IPS-NIHi11 (cell line): ENCODE measurements at places on chromosomes 5 and 9.

GRCh38 chr5:83956386-83956785, 235.7 kb upstream of the HAPLN1 start:
- no peak for DNase-seq

GRCh38 chr5:36877667-36878391, 1.3 kb downstream of the NIPBL start:
- DNase-seq, result no peak

GRCh38 chr9:13899924-13900323, 414.0 kb downstream of the NFIB start:
- no peak for DNase-seq

GRCh38 chr5:62138607-62139006, 167.4 kb upstream of the KIF2A start:
- DNase-seq, result peak; percentile 55

GRCh38 chr9:123062351-123063176, 29.1 kb downstream of the GPR21 start:
- DNase-seq, result no peak

DNA sequence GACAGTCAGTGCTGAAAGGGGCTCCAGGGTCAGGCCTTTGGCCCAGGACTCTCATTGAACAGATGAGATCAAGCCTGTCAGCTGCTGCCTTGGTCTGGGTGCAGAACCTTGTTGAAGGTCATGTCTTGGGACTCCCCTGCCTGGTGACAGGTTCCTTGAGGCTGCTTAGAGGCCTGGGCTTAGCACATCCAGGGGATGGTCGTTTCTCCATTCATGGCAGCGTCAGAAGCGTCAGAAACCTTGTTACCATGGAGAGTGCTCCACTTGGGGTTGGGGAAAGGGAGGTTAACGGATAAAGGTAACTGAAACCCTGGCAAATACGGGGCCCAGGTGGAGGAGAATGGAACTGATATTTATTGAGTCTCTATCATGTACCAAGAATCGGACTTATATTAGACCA, 8.8 kb downstream of the ARPC5L start:
- no peak for DNase-seq

DNA sequence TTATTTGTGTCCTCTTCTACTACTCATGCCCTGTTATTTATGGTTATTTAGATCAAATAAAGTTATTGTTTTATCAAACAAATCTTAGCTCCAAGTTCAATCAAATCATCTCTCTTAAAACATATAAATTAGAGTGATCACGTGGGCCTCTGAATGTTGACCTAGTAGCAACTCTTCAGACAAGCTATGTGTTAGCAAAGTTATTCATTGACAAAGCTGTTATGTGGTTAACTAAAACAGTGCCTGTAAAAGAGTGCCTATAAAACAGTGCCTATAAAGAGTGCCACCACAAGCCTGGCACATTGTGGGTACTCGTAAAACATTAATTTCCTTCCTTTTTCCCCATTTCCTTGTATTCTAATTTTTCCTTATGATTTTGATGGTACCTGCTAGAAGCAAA, 421.9 kb downstream of the HCN1 start:
- no peak for DNase-seq

- DNase-seq, result peak; percentile 88
Measured at GRCh38 chr9:128683340-128684064, 5.5 kb upstream of the SET start.

DNA sequence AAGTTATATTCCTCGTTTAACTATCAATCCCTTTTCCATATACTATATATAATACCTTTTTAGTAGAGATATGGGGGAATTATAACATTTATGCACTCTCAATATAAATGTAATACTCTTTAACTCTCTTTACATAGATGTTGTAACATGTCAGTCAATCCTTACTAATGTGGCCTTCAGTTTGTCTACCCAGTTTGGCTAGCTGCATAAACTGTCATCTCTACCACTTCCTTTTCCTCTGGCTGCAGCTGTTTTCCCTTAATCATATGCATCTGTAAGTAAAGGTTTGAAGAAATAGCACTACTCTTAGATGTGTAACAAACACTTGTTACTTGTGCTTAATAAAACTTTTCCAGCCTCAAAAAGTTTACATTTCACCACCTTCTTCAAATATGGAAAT, 13.4 kb downstream of the ABHD17B start:
- DNase-seq, result no peak

- DNase-seq, result no peak
Measured at GRCh38 chr9:32942755-32943460, 58.5 kb downstream of the APTX start.

DNA sequence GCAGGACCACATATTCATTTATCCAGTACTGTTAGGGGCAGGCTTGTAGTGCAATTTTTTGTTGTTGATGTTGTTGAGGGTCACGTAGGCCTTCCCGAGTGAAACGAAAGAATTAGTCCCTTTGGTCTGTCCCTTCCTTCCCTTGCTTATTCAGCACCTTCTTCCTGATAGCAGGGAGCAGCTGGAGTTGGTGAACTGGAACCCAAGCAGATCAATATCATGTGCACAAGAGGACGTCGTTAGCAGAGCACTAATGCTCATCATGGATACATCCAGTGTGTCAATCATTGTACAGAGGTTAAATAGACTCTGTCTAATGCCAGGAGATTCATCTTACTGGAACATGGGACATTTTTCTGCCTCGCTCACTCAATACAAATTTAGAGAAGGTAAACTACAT, 33.0 kb upstream of the MAP1B start:
- DNase-seq, result no peak

GRCh38 chr9:82128011-82128696, 139.6 kb downstream of the SPATA31D1 start:
- DNase-seq, result no peak
